Fibroblast of skin of abdomen (primary cell): ENCODE measurements at places on chromosomes 1 and 21.
A peak's percentile ranks its signal among the peaks of the same experiment; 100 is the strongest.

- DNase-seq, result no peak
Measured at GRCh38 chr1:15731735-15732685, 4.0 kb upstream of the SLC25A34 start.

DNA sequence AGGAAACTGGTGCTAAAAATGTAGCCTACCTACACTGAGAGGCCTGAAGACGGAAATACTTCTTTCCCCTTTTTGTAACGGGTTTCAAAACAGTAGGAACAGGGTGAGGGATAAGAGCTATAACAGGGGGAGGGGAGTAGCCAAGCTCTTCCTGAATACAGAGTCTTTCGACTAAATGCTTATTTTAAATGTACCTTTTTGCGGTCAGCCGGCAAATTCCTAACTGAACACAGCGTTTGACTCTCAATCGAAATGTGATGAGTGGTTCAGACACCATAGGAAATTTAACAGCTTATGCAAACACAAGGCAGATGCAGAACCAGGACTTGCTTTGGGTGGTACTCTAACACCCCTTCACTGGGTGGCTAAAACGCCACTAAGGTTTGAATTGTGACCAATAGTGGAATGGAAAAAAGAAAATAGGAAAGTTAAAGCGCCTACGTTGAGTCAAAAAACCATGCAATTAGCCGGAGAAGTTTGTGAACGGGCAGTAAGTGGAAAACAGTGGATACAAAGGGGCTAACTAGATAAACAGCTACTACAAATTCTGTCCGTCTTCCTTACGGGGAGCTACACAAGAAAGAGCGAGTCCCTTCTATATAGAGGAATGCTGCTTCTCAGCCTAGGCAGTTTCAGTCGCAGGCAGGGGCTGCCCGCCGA lies 1.7 kb downstream of the EGLN1 start:
- DNase-seq, result no peak

- no peak for DNase-seq
Measured at GRCh38 chr1:47996406-47997226, 569 bp downstream of the TRABD2B start.

- no peak for DNase-seq
Measured at GRCh38 chr1:58084266-58084665, 462.3 kb downstream of the OMA1 start.

- no peak for DNase-seq
Measured at GRCh38 chr1:172134087-172134731, 286.3 kb upstream of the C1orf105 start.

- DNase-seq, result peak; percentile 58
Measured at GRCh38 chr1:172390683-172391551, 29.6 kb upstream of the C1orf105 start.

- DNase-seq, result no peak
Measured at GRCh38 chr1:117576236-117576635, 29.6 kb upstream of the TENT5C start.

GRCh38 chr1:36846357-36846756 lies 188.0 kb downstream of the GRIK3 start:
- no peak for DNase-seq

DNA sequence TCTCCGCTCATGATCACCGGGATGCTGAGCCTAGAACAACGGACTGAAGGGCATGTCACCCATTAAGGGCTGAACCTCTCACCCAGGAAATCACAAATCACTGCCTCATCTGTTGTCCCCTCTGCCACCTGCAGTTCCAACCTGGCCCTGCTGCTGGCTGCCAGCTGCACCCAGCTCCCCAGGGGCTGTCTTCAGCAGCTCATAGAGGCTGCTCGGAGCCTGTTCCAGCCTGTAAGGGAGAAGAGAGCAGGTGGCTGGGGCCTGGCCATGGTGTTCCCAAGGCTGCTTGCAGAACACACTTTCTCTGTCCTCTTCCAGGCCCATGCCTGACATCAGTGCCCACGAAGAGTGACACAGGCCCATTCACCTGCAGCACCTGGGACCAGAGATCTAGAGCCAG lies 44.5 kb upstream of the DISP3 start:
- DNase-seq, result no peak

DNA sequence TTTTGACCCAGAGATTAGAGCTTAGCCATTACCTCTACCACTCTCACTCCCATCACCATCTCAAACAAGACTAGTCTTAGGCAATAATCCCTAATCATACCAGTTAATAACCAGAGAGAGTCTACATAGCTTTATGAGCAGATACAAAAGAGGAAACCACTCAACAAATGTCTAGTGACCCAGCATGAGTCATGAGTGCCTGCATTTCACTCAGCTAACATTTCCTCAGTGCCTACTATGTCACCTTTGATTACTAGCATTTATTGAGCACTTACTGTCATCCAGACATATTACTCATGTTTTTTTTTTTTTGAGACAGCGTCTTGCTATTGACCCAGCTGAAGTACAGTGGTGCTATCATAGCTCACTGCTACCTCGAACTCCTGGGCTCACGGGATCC lies 35.9 kb upstream of the GALNT2 start:
- no peak for DNase-seq

DNA sequence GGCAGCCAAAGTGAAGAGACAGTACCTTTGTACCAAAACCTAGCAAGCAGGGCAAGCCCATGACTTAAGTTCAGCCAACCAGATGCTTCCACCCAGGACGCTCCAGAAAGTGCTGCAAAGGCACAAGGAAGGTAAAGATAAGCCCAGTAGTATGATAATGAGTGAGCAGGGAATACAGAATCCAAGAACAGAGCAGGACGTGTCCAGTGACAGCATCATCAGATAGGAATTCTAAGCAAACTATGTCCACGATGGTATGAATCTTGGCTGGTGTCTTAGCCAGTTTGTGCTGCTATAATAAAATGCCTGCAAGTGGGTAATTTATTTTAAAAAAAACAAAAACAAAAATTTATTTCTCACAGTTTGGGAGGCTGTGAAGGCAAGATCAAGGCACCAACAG lies 13.6 kb downstream of the GJA4 start:
- DNase-seq, result peak; percentile 9
